Glutamatergic neuron (in vitro differentiated cells): ENCODE measurements at places on chromosomes 2 and 18.
A peak's percentile ranks its signal among the peaks of the same experiment; 100 is the strongest.

- no peak for DNase-seq
These were observed 31.3 kb upstream of the RAPGEF4 start for GRCh38 chr2:172704072-172704936.

GRCh38 chr18:35581546-35581897 is at the start of gene GALNT1:
Gene GALNT1 (plus strand): TSS chr18:35581740. CDS start chr18:35654663, 72,923 bp downstream.
- no peak for DNase-seq

DNA sequence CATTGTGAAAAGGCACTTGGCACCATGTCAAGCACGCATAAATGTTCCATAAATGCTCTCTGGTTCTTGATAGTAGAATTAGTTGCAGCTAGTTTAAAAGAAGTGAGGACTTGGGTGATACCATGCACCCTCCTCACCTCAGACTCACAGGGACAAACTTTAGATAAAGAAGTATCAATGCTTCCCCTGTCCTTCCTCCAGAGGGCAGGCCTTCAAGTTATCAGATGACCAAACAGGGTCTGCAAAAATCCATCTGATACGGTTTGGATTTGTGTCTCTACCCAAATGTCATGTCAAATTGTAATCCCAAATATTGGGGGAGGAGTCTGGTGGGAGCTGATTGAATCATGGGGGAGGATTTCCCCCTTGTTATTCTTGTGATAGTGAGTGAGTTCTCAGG is 54.1 kb downstream of the C1QL2 start:
- DNase-seq: no peak

DNA sequence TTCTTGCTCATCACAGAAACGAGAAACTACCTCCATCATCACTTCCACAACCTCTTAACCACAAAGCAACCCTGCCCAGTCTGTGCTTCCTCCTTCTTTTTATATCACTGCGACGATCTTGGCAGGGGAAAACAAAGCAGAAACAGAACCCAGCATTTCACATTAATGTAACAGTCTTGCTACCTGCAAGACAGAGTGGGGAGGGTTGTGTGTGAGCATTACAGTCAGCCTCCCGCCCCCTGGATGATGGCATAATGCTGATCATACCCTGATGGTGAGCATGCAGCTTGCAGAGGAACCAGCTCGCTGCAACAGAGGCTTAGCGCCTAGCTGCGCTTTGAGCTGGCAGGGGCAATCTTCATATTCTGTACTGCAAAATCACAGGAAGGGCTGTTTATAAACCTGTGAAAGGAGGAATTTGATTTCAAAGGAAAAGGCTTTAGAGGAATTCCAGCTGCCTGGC is 376.1 kb downstream of the IRS1 start:
- DNase-seq: peak; percentile 17

DNA sequence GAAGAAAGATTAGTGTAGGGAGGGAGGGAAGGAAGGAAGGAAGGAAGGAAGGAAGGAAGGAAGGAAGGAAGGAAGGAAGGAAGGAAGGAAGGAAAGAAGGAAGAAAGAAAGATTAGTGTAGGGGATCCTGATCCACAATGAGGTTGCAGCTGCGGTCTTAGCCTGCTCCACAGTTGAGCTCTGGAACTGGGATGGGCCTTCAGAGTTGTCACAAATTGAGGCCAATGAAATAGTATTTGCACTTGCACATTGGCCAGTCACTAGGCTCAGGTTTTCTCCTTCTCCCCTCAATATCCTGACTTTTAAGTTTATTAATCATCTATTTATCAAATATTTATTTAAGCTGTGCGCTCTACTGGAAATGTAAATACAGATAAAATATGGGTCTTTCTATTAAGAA is 34.3 kb downstream of the DOK6 start:
- DNase-seq: no peak

DNA sequence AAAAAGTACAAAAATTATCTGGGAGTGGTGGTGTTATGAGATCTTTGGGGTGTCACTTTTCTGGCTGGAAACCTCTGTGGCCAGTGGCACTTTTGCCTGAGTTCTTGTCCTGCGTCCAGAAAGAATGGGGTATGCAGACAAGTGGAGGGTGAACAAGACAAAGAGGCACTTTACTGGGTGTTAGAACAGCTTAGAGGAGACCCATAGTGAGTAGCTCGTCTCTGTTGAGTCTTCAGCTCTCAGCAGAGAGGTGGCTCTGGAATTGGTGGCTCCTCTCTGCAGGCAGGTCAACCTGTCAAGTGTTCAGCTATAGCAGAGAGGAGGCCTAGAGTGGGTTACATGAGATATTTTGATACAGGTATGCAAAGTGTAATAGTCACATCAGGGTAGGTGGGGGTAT is 26.1 kb downstream of the CRYGD start:
- no peak for DNase-seq

DNA sequence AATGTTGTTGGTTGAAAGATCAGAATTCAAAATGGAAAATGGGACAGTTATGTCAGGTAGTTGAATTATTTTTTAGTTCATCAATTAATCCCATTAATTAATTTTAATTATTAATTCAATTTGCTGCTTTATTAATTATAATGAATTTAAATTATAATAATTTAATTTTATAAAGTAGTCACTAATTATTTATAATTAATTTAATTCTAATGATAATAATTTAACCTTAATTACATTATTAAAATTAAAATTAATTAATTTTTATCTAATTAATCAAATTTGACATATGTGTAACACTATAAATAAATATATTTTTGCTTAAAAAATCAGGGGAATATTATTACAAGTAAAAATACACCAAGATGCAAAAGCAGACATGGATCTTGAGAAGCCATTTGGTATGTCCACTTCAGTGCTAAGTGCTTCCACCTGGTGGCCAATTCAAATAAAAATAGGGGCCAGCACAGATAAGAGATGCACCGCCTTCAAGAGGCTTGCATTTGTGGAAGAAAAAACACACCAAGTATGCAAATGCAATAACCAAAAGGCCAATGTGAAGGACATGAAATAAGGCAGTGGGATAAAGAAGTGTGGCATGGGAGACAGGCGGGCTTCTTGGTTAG is 73.2 kb downstream of the MBP start:
- DNase-seq: peak; percentile 45

GRCh38 chr2:181474222-181474881 is 17.2 kb downstream of the ITGA4 start:
- DNase-seq: no peak

GRCh38 chr2:241768251-241768711 is 8.3 kb upstream of the GAL3ST2 start:
- peak; percentile 12 for DNase-seq

- DNase-seq: peak; percentile 72
These were observed 684.4 kb downstream of the NRXN1 start for GRCh38 chr2:50347358-50348044.

- no peak for DNase-seq
These were observed 224.5 kb upstream of the CHAC2 start for GRCh38 chr2:53543083-53543482.

- DNase-seq: no peak
These were observed 22.2 kb downstream of the METAP1D start for GRCh38 chr2:172021955-172022354.

DNA sequence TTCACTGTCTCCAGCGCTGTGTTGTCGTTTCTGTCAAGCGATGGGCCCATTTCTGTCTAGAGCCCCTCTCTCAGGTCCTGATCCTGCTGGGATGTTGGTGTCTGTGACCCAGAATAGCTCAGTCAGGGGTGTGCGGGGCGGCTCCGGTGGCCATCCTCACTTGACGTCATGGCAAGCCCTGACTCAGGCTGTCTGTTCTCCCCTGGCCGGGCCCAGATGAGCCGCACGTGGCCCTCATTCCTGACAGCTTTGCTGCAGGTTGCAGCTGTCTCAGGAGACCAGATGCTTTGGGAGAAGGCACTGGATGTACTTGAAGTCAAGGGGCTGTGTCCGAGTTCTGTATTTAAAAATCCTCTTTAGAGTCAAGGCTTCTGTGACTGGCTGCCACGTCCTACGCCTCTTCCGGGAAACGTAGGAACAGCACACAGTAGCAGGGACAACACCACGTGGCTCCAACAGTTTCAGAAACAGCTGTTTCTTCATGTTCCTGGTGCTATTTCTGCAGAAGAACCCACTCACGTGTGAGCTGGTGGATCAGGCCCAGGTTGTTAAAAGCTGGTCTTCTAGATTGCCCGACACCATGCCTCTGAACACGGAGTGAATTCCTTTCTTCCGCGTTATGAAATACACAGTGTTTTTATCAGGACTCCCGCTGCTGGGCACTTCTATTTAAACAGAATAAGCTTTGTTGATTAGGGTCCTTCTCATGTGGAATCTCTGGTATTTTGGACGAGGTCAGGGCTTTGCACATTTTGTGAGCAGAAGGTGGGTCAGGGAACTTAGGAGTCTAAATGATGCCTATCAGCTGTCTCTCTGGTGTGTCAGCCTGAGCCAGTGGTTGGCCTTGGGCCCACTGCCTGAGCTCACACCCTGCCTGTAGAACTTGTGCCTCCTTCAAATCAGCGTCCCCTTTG is 28.3 kb upstream of the NTSR2 start:
- DNase-seq: peak; percentile 43

DNA sequence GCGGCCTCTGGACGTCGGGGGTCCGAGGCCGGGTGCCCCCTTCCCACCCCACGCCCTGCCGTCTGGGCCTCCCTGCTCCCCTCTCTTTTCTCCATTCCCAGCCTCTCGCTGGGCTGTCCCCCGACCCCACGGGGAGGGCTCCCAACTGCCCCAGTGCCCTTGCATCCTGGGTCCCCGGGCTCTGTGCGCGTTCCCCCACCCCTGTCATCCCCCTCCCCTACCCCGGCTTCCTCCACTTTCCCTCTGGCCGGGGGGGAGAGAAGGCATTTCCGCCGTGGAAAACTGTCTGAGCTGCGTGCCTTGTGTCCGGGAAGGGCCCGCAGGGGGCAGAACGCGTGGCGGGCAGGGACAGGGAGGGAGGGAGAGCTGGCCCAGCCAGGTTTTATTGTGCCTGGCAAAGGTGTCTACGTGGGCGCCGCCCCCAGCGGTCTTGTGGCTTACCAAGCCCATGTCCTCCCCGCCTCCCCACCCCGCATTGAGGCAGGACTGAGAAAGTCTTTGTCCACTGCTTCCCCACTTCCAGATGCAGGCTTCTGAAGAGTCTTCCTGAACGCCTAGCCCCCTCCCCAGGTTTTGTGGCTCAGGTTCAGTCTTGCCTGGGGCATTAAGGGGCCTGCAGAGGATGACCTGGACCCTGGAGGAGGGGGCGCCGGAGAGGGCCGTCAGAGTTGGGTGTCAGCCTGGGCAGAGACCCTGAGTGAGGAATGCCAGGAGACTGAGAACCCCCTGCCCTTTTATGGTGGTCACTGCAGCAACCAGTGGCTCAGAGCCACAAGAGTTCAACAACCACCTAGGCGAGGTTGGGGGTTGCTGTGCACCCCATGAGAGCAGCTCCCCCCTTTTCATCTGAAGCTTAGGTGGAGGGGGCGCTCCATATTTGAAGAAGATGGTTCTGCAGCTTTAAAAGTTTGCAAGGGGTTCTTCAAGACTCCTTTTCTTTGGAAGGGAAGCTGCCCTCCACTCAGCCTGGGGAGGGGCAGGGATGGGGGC is 1.3 kb downstream of the ITM2C start:
- no peak for DNase-seq
